ENCODE measurements at places on chromosomes 5 and 9. TPM values are rescaled to one million over a fixed set of nuclear protein-coding genes. Genes with fewer than 3 reads are reported as not detected.

DNA sequence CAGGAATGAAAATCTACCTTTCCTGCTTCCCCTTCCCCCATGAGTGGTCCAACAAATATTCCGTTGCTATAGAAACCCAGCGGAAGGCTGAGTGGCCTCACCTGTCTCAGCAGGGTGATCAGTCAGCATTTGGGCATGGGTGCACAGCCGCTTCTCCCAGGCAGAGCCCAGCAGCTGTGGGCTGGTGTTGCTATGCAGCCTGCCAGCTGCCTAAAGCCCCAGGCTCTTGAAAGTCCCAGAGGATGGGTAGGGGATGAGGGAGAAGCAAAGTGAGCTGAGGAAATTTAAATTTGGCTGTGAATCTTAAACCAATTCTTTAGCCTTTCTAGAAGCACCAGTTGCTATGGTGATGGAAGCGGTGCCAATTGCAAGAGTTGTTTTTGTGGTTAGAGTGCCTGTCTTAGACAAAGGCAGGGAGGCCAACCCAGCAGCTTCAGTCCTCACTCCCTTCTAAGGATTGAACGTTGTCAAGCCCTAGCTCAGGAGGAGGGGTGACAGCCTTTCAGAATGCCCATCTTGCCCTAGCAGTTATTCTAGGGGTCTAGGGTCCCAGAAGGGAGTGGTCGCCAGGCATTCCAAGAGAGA, 151.5 kb upstream of the PITX1 start:
- peaks cover 92% of the 10 kb centered on the region for H3K27me3 ChIP-seq
- H3K4me3 ChIP-seq: no peak overlapping the region
- no peak overlapping the region for H3K27ac ChIP-seq
- DNase-seq: no peak

DNA sequence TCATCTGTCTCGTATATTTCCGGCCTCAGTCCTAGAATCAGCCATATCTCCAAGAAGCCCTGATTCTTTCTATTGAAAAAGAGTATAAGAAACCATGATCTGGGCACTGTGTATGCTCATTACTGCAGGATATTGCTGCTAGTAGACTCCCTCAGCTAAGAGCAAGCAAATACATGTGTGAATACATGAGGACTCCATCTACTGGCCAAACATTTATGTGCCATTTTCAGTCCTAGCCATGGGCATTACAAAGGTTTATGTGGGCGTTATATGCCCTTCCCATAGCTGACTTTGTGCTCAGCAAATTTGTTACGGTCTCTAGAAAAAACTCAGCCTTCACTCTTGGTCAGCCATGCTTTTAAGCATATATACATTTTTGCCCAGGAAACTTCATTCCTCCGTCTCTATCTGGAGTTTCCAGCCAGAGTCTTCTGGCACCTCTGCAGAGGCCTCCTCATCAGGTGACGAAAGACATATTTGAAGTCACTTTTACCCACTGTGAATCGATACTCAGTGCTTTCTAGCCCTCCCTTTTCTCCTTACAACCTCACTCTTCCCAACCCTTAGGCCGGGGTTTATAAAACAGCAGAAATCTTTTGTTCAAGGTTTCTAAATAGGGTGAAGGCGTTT, 1495.6 kb upstream of the CDH6 start:
- H3K36me3 ChIP-seq: no peaks in the 10 kb centered on the region
- peak overlapping the region; percentile 34 for H3K27ac ChIP-seq
- H3K4me1 ChIP-seq: no peaks in the 10 kb centered on the region
- no peaks in the 10 kb centered on the region for H3K27me3 ChIP-seq
- DNase-seq: no peak

The TAF11L10 gene
- not detected for total RNA-seq

GRCh38 chr9:121937240-121937639, 155.9 kb downstream of the TTLL11 start:
- no peak for DNase-seq
- no peaks in the 10 kb centered on the region for H3K36me3 ChIP-seq
- no peaks in the 10 kb centered on the region for H3K4me1 ChIP-seq
- no peak overlapping the region for H3K27ac ChIP-seq

DNA sequence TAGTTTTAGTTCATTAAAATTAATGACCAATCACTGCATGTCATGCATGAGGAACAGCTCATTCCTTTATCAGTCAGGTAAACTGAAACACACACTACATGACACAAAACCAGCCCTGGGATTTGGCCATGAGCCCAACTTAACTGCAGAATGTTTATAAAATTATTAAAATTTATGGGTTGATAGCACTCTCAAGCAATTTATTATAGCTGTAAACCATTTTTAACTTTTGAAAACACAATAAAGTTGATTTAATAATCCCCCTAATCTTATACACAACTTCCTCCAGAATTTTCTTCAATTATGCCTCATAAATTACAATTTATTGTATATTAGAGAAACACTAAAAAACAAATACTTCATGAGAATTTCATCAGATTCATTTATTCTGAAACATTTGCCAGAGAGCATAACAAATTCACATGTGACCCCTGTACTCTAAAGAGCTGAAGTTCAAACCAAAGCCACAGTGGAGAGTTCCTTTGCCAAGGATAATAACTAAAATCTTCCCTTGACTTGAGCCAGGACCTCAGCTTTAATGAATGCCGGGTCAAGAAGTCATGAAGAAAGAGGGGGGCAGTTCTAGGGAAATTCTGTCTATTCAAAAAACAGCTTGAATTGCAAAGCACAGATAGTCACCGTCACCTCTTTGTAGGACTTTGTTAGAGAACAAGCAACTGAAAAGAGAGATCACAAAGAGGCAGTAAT, 763.7 kb upstream of the GRAMD2B start:
- peak; percentile 67 for DNase-seq
- H3K27ac ChIP-seq: no peak overlapping the region
- no peaks in the 10 kb centered on the region for H3K4me1 ChIP-seq

The SPZ1 gene
- total RNA-seq: not detected

- no peaks in the 10 kb centered on the region for H3K36me3 ChIP-seq
- no peak for DNase-seq
- H3K27ac ChIP-seq: no peak overlapping the region
- H3K4me3 ChIP-seq: peak overlapping the region; percentile 76
- H3K27me3 ChIP-seq: peaks cover 40% of the 10 kb centered on the region
- H3K4me1 ChIP-seq: peaks cover 15% of the 10 kb centered on the region
These were observed 456.0 kb downstream of the RAB3C start for GRCh38 chr5:59038798-59039295.
